ENCODE measurements at places on chromosomes 4 and X.
A peak's percentile ranks its signal among the peaks of the same experiment; 100 is the strongest.

- DNase-seq, result no peak
Measured at GRCh38 chrX:130981836-130982235, 76.3 kb upstream of the ARHGAP36 start.

GRCh38 chr4:141387299-141387698 is 166.6 kb downstream of the ZNF330 start:
- DNase-seq, result no peak

DNA sequence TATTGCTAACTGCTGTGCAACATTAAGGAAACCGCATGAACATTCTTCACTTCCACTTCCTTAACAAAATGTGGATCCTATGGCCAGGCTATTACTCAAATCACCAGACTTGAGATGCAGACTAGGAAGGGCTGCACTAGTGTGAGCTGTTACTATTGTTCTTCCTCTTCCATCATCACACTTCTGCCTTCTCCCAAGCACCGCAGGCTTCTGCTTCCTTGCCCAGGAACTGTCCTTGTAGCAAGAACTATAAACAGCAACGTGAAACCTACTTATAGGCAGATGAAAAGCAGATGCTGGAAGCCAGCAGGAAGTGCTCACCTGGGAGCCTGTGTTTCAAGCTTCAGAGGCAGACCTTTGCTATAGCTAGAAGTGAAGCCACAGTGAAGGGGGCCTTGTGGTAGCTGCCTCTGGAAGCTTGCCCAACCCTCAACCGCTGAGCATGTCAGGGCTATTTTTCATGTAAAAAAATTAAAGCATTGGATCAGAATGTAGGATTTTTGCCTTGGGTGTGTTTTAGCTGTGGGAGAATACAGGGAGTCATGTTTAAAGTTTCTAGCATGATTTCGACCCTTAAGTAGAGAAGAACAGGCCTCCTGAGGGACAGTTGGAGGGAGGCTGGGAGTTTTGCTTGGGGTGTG is 43.9 kb downstream of the CLNK start:
- DNase-seq, result peak; percentile 48

- DNase-seq, result peak; percentile 6
Measured at GRCh38 chr4:98996056-98996764, 689 bp downstream of the METAP1 start.

GRCh38 chr4:118224243-118224829 is 128.5 kb downstream of the PRSS12 start:
- DNase-seq, result peak; percentile 49

DNA sequence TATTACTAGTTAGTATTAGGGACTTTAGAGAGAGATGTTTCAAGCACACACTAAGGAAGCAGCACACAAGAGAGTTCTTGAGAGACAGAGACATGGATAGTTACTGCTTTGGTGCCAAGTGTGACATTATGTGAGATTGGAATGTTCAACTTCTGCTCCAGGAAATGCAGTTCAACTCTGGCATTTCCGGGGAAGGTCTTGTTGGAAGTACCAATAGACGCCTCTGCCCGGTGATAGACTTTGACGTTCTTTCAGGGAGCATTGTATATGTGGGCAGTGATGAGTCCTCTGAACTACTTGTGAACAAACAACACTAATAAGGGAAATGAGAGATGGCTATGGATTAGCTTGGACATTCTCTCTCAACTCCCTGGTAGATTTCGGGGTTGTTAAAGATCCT is 638.1 kb upstream of the BOD1L1 start:
- DNase-seq, result no peak

DNA sequence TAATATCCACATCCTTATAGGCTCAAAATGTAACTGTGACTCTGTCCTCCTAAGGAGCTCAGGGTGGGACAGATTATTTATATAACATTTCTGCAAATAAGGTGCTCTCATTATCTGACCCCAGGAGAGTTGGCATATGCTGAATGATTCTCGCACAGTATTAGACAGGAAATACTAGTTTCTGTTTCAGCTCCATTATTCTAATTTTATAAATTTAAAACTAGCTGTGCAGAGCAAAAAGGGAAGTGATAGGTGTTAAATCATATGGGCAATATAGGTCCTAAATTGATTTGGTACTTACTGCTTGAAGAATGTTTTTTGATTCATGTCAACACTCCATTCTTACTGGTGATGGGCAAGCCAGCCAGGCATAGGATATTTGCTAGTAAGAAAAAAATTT is 141.5 kb downstream of the GLRA2 start:
- DNase-seq, result no peak

- peak; percentile 1 for DNase-seq
Measured at GRCh38 chrX:3271183-3271833, 75.1 kb downstream of the MXRA5 start.

DNA sequence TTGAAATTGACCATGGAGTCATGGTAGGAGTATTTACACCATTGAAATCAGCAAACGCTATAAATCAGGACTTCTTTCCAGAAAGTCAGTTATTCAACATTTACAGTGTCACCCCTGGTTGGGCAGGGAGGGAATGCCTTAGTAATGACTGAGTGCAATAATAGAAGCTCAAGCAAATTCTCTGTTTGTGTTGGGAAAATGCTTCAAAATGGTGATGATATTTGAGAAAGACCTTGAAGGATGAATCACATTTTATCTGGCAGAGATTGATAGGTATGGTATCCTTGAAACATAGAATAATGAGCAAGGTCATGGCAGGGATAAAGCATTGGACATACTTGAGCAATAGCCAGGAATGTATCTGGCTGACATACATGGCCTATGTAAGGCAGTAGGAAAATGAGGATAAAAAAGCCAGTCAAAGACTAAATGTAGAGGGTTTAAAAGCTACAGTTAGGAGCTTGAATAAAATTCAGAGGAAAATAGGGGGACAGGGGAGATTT is 248.7 kb downstream of the FMR1NB start:
- no peak for DNase-seq

GRCh38 chr4:81198609-81199008 is 16.4 kb downstream of the PRKG2 start:
- DNase-seq, result no peak

GRCh38 chrX:3295731-3296130 is 50.7 kb downstream of the MXRA5 start:
- DNase-seq, result no peak

Data from globus pallidus (tissue), 1 donor.